ENCODE measurements at places on chromosomes 5 and 9.

DNA sequence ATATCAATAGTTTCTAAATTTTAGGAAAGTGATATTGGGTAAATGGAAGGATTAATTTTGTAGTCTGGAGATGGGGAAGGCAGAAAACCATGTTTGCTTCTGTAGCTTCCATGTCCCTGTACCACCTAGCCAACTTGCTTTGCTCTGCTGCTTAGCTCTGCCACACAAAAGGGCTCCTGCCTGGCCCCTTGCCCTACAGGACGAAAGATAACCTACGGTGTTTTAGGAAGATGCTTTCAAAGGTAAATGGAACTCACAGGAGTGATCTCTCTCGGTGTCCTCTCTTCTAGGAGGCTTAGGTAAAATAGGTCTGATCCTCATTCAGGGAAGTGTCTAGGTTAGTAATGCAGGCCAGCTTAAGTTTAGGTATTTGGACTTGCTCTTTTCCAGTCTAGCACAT is 37.8 kb upstream of the DMXL1 start:
- DNase-seq = no peak

- DNase-seq = no peak
Measured at GRCh38 chr9:91835632-91836031, 114.4 kb downstream of the ROR2 start.

- no peak for DNase-seq
Measured at GRCh38 chr9:89967527-89967926, 362.7 kb downstream of the GADD45G start.

- no peak for DNase-seq
Measured at GRCh38 chr5:39427229-39427628, 2.4 kb upstream of the DAB2 start.

- no peak for DNase-seq
Measured at GRCh38 chr9:12290166-12290869, 402.9 kb upstream of the TYRP1 start.

DNA sequence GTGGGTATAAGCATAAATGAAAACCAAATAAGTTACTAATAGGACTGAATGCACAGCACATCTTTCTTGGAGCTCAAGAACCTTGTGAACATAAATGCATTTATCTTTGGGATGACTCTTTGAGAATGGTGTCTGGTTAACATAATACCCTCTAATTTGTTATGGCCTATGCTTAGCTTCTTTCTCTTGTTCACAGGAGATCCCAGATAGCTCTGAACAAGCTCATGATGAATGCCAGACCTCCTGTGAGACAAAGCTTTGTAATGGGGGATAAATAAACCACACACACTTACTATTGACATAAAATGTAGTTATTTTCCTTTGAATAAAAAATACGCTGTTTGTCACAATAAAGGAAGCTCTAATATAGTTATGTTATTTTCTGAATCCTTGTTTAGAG is 111.5 kb downstream of the PSAT1 start:
- no peak for DNase-seq

GRCh38 chr9:124202447-124202971 is 55.2 kb upstream of the NEK6 start:
- DNase-seq = no peak

GRCh38 chr9:134234001-134234660 is 69.8 kb upstream of the RNU6ATAC start:
- no peak for DNase-seq

GRCh38 chr9:121708768-121709488 is 57.5 kb downstream of the DAB2IP start:
- DNase-seq = peak; percentile 74

DNA sequence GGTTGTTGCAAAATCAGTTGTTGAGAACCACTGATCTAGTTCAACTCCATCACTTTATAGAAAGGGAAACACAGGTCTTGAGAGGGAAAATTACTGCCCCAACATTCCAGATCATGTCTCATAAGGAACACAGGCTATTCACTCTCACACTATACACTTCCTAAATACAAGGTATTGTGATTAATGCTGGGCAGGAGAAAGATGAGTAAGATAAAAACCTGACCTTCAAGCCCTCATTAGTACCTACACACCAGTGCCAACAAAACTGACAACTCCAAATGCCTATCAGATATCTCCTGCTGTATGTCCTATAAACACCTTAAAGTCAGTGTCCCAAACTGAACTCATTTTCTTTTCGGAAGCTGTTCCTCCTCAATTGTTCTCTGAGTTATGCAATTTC is 8.2 kb downstream of the GNE start:
- no peak for DNase-seq

Data from caudate nucleus (tissue), 63 donors.